ENCODE measurements at places on chromosomes 5 and 9. TPM values are rescaled to one million over a fixed set of nuclear protein-coding genes. Genes with fewer than 3 reads are reported as not detected.

- no peaks in the 10 kb centered on the region for H3K36me3 ChIP-seq
- no peak for DNase-seq
- no peak overlapping the region for H3K4me3 ChIP-seq
- H3K27ac ChIP-seq = no peak overlapping the region
Observed at GRCh38 chr5:73624888-73625287, 1.1 kb upstream of the ARHGEF28 start.

DNA sequence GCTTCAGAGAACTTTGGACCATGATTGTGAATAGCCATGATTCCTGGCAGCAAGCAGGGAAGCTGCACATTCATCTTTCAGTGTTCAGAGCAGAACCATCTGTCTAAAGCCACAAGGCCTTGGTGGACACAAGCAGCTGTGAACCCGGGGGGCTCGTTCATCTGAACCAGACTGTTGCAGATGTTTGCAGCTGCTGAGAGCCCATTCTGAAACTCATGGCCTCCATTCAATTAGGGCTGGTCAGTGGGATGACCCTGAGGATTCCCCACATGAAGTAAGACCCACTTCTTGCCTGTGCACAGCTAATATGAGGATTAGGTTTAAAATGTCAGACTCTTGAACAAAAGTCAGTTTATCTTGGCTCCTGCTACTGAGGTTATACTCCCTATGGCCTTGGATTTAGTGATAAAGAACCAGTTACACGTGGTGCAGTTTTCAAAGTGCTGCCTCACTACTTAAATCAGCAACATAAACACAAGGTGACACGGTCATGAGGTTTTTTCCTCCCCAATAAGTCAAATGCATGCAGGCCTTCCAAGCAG, 109.8 kb upstream of the IFNK start:
- peaks cover 3% of the 10 kb centered on the region for H3K4me1 ChIP-seq
- no peak for DNase-seq
- H3K27me3 ChIP-seq = no peaks in the 10 kb centered on the region
- no peak overlapping the region for H3K4me3 ChIP-seq
- H3K27ac ChIP-seq = no peak overlapping the region
- H3K36me3 ChIP-seq = peaks cover 6% of the 10 kb centered on the region

Gene KCNIP1
- total RNA-seq = not detected

Gene RANBP6
- total RNA-seq = 27.7 TPM

Data from activated naive CD8-positive, alpha-beta T cell treated with anti-CD3 and anti-CD28 coated beads, Interleukin-2, amount 10 ng/mL, durations not matched to agents 7 days and 5 days (primary cell).